ENCODE measurements at places on chromosomes 4 and X.

DNA sequence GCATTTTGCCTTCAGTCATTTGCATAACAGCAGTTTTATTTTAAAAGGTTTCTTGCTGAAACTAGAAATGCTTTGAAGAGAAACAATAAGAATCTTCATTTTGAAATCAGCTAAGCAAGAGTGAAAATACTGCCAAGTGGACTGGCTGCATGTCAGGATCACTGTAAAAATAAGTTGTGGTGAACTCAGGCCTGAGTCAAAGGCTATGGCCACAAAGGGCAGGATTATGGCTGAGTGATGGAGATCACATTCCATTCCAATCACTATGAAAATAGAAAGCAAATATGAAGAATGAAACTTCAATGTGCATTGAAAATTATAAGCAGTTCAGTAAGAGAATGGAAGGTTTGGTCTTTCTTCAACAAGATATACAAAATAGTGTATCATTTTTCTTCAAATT is 224.5 kb downstream of the PCDH18 start:
- no peak for DNase-seq

DNA sequence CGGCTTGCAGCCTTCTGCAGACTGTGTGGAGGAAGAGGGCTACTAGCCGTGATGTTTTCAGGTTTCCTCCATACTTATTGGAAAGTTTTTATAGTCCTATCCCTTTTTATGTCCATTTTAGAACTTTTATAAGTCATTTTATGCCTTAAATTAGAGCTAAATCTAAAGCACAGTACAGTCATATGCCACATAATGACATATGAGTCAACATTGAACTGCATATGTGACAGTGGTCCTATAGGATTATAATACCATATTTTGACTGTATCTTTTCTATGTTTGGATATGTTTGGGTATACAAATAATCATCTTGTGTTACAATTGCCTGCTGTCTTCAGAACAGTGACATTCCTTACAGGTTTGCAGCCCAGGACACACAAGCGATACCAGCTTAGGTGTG is 200.2 kb downstream of the SPRY1 start:
- DNase-seq = no peak

DNA sequence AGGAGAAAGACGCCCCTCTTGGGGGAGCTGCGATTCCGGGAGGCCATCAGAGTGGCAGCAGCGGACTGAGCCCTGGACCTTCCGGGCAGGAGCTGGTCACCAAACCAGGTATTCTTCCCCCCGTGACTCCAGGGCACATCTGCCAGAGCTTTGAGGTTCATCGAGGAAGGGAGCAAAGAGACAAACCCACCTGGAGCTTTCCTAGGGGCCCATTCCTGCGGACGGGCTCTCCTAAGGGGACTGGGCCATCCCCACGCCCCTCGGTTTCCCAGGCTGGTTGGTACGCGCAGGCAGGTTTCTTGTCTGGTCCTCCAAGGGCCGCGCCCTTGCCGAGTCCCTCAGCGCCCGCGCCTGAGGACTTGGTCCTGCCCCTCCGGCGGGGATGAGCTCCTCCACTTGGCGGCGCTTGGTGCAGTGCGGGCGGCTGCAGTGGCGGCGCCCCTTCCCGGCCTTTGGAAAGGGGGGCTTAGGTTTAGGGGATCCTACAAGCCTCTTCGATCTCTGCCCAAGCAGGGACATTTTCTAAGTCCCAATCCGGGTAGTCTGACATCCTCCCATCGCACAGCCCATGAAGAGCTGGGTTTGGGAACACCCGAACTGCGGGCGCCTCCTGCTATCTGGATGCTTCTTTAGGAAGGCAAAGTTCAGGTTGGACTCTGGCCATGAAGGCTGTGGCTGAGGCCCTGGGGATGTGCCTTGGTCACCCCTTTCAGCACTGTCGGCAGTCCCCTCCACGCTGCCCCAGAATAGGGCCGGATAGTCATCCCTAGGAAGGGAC is 538 bp downstream of the STBD1 start:
- peak; percentile 53 for DNase-seq

GRCh38 chr4:89878611-89879010 is 16.0 kb upstream of the MMRN1 start:
- no peak for DNase-seq

DNA sequence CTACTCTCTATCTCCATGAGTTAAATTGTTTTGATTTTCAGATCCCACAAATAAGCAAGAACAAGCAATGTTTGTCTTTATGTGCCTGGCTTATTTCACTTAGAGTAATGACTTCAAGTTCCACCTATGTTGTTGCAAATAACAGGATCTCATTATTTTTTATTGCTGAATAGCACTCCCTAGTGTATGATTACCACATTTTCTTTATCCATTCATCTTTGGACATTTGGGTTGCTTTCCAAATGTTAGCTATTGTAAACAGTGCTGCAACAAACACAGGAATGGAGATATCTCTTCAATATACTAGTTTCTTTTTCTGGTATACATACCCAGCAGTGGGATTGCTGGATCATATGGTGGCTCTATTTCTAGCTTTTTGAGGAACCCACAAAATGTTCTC is 136.0 kb downstream of the SLITRK2 start:
- no peak for DNase-seq

- no peak for DNase-seq
Observed at GRCh38 chrX:130114141-130114588, 3.9 kb upstream of the ELF4 start.

DNA sequence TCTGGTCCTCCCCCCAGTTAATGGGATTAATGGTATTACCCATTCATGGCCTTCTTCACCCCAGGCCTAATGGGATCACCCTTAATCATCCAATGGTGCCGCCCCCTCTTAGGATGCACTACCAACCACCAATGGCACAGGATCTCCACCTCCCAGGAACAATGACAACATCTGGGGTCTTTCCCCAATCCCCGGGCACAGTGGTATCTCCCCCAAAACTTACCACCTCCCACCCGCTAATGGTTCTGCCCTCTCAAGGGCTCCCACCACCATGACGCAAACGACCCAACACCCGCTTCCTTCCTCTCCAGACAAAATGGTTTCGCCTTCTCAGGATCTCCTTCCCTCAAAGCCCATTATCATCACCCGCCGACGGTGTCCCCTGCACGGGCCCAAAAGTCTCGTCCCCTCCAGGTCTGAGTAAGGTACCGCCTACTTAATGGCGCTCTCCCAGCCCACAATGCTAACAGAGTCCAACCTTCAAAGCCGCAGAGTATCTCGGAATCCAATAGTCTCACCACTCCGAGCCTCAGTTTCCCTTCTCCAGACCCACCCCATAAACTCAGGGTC is 458 bp downstream of the GRIPAP1 start:
- DNase-seq = peak; percentile 57

GRCh38 chr4:2797545-2798305 is 4.8 kb downstream of the SH3BP2 start:
- DNase-seq = peak; percentile 73

GRCh38 chr4:133323670-133324069 is 174.6 kb downstream of the PCDH10 start:
- DNase-seq = no peak

DNA sequence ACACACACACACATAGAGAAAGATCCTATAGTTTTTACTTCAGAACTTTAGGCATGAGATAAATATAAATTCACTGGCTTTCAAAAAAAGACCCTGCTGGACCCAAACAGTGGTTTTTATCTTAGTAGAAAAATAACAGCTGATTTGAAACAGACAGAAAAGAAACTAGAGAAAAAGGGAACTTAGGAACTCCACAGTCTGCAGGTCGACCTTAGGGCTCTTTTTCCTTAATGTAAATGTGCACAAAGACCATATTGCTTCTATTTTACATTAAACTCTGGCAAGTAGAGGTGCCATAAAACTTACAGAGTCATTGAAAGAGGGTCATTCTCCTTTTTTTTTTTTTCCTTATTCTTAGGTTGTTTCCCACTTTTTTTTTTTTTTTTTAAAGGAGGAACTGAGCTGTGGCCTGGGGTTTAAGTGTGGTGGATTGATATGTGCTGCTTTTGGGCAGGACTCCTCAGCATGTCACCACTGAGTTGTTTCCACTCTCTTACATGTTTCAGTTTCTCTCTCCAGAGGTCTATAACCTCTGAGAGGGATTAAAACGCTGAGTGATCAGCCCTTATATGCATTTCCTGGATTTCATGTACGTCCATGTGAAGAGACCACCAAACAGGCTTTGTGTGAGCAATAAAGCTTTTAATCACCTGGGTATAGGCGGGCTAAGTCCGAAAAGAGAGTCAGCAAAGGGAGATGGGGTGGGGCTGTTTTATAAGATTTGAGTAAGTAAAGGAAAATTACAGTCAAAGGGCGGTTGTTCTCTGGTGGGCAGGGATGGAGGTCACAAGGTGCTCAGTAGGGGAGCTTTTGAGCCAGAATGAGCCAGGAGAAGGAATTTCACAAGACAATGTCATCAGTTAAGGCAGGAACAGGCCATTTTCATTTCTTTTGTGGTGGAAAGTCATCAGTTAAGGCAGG is 70.8 kb upstream of the PACRGL start:
- no peak for DNase-seq

GRCh38 chrX:18129690-18130089 is 91.0 kb downstream of the BEND2 start:
- DNase-seq = no peak

DNA sequence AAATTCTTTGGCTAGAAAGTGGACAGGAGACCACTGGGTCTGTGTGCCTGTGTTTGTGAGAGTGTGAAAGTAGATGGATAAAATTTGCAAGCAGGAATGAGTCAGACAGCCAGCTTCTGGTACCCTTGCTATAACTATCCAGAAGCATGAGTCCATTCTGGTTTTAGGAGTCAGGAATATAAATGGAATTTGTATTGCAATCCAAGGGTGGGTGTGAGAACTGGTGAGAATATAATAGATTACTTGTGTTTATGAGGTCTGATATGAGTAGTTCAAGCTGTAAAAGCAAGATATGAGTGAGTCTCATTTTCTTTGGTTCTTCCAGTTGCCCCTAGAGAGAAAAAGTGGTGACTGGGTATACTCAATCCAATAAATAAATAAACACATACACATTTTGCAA is 212.7 kb upstream of the TAPT1 start:
- DNase-seq = no peak

- no peak for DNase-seq
Observed at GRCh38 chr4:70747874-70748273, 26.1 kb downstream of the RUFY3 start.

DNA sequence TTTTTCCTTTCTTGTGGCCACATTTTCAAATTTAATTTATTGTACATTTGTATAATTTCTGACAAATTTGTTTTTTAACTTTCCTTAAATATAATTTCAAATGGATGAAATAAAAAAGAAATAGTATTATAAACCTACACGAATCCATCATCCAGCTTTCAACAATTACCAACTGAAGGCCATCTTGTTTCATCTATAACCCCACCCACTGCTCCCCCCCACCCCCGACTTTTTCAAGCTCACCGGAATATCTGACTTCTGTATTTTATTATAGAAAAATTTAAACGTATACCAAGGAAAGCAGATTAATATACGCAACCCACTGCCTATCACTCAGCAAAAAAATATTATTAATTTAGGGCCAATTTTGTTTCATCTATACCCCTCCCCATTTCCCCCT is 1.1 kb downstream of the MORF4L2 start:
- DNase-seq = peak; percentile 12

Measured in stimulated activated CD4-positive, alpha-beta T cell treated with anti-CD3 and anti-CD28 coated beads, Interleukin-15, amount 100 ng/mL, for 24 hours (primary cell).